ENCODE measurements at places on chromosomes 4 and X. TPM values are rescaled to one million over a fixed set of nuclear protein-coding genes. Genes with fewer than 3 reads are reported as not detected.

- no peak for DNase-seq
- H3K36me3 ChIP-seq, result no peaks in the 10 kb centered on the region
- no peak overlapping the region for H3K27ac ChIP-seq
- no peak overlapping the region for H3K4me3 ChIP-seq
- no peaks in the 10 kb centered on the region for H3K27me3 ChIP-seq
- H3K4me1 ChIP-seq, result 0 out of 2 replicates have a peak, but pooled peaks cover 6% of the 10 kb centered on the region
These were observed 3.3 kb downstream of the COL4A5 start for GRCh38 chrX:108442901-108443464.

GRCh38 chrX:110162867-110163266 lies 155.0 kb downstream of the AMMECR1 start:
- no peak for DNase-seq
- no peak overlapping the region for H3K4me3 ChIP-seq
- H3K27me3 ChIP-seq, result no peaks in the 10 kb centered on the region
- no peak overlapping the region for H3K27ac ChIP-seq
- no peaks in the 10 kb centered on the region for H3K36me3 ChIP-seq

DNA sequence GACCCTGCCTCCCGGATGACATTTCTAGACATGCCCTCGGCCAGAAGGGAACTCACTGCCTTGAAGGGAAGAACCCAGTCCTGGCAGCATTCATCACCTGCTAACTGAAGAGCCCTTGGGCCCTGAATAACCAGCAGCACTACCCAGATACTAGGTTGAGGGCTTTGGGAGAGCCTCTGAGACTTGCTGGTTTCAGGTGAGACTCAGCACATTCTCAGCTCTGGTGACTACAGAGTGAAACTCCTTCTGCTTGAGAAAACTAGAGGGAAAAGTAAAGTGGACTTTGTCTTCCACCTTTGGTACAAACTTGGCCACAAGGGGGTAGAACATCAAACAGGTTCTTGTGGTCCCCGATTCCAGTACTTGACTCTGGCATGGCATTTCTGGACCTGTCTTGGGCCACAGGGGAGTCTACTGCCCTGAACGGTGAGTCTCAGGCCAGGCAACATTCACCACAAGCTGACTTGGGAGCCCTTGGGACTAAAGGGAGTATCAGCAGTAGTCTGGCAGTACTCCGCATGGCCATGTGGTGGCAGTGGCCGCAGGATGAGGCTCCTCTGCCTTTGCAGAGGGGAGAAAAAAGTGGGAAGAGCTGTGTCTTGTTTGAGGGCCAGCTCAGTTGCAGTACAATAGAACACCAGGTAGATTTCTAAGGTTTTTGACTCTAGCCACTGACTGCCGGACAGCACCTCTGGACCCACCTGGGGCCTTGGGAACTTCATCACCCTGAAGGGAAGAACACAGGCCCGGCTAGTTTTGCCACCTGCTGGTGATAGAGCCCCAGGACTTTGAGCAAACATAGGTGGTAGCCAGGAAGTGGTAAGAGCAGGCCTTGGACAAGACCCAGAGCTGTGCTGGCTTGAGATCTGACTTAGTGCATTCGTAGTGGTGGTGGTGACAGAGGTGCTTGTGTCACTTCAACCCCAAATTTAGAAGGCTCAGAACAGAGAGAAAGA lies 414.8 kb downstream of the OPHN1 start:
- no peaks in the 10 kb centered on the region for H3K4me1 ChIP-seq
- no peak overlapping the region for H3K27ac ChIP-seq
- peak; percentile 56 for DNase-seq
- H3K36me3 ChIP-seq, result no peaks in the 10 kb centered on the region

DNA sequence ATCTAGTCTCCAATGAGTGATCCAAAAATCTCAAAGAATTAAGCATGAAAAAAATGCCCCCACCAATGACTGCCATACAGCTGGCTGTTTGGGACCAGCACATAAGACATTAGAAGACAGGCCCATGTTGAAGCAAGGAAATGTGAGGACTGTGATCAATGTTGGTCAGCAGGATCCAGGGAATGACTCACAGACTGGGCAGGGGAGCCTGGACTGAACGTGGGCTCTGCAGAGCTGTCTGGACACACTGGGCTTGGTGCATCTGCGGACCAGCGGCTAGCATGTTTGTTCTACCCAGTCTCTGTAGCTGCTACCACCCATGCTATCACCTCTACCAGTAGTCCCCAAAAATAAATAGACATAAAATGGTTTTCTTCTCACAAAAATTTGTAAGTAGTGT lies 108.6 kb downstream of the PALLD start:
- peak; percentile 81 for DNase-seq
- H3K36me3 ChIP-seq, result no peaks in the 10 kb centered on the region
- H3K4me1 ChIP-seq, result peaks cover 19% of the 10 kb centered on the region
- no peaks in the 10 kb centered on the region for H3K27me3 ChIP-seq
- H3K4me3 ChIP-seq, result no peak overlapping the region

The IBSP gene
- not detected for total RNA-seq

The RHOXF2 gene
- not detected for total RNA-seq

DNA sequence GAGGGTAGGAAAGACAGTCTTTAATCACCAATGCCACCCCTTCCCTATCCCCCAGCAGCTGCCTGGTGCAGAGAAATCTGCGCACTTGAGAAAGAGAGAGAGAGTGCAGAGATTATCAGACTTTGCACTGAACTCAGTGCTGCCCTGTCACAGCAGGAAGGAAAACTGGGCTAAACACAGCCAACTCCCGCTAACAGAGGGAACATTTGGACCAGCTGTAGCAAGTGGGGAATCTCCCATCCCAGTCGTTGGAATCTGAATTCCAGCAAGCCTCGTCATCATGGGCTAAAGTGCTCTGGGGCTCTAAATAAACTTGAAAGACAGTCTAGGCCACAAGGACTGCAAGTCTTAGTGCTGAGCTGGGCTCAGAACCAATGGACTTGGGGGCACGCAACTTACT lies 168.7 kb downstream of the DLG3 start:
- no peak overlapping the region for H3K27ac ChIP-seq
- no peak overlapping the region for H3K4me3 ChIP-seq
- no peaks in the 10 kb centered on the region for H3K4me1 ChIP-seq

GRCh38 chrX:15468036-15468435 lies 25.1 kb downstream of the PIR start:
- H3K4me1 ChIP-seq, result peaks cover 12% of the 10 kb centered on the region
- H3K27me3 ChIP-seq, result no peaks in the 10 kb centered on the region

DNA sequence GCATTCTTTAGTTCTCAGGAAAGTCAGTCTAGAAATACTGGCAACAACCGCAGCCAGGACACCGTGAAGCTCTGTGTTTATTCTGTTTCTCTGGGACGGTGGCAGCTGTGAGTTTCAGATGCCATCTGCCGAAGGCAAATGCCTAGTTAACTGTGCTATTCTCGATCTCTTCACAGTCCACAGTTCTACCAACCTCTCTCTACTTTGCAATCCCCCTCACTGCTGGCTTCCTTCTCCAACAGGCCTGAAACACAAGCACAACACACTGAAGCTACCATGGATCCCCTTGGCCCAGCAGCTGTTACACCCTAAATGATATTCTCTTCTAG lies 118.8 kb downstream of the ZNF827 start:
- no peaks in the 10 kb centered on the region for H3K27me3 ChIP-seq
- no peaks in the 10 kb centered on the region for H3K36me3 ChIP-seq
- H3K4me1 ChIP-seq, result peaks cover 42% of the 10 kb centered on the region
- H3K4me3 ChIP-seq, result no peak overlapping the region
- H3K27ac ChIP-seq, result no peak overlapping the region

DNA sequence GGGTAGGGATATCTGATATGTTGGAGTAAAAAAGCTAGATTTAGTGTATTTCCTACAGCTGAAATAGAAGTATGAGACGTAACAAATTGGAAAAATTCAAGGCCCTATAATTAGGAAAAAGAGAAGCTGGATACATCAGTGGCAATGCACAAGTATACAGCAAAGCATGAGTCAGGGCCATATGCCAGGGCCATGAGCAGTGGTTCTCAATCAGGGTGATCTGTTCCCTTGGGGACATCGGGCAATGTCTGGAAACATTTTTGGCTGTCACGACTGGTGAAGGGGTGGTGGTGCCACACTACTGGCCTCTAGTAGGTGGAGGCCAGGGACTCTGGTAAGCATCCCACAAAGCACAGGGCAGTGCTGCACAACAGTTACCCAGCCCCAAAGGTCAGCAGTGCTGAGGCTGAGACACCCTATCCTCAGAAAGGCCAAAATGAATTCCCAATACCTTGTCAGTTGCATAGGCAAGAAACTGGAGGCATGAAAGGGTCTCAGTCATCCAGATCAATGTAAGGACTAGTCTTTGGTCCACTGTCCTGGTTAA lies 36.8 kb upstream of the NAP1L5 start:
- no peaks in the 10 kb centered on the region for H3K27me3 ChIP-seq
- peaks cover 15% of the 10 kb centered on the region for H3K36me3 ChIP-seq
- DNase-seq, result peak; percentile 28
- no peak overlapping the region for H3K4me3 ChIP-seq
- H3K4me1 ChIP-seq, result peaks cover 6% of the 10 kb centered on the region

GRCh38 chr4:185567381-185568376 lies 32.4 kb upstream of the PDLIM3 start:
- H3K27ac ChIP-seq, result peak overlapping the region; percentile 75

DNA sequence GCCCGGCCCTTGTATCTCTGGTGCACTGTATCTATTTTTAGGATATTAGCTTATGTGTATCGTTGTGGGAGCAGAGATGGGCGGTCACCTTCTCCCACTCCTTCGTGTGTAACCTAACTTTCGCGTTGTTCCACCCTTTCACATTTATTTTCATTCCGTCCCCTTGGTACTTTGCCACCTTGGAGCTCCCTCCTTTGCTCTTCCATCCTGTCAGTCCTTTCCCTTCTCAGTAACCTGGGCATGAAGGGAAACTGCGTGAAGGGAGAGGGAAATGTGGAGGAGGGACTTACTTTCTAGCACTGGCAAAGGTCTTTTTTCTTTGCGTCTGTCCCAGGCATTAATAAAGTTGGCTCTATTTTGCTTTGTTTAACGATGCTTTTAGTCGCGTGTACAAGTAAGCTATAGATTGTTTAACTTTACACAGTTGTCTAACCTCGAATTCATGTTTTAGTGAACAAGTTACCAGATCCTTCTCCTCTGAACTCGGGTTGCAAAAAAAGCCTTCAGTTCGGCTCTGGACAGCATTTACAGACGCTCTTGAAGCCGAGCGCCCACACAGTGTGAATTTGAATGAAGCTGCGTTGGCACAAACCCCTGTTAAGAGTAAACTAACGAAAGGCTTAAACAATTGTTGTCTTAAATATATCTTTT lies 3.9 kb downstream of the PCDH10 start:
- peak; percentile 9 for DNase-seq
- no peak overlapping the region for H3K4me3 ChIP-seq
- H3K36me3 ChIP-seq, result no peaks in the 10 kb centered on the region

The FAM9B gene
- total RNA-seq, result not detected

The RPGR gene
- total RNA-seq, result 9.7 TPM

GRCh38 chrX:47501226-47502074 lies 18.4 kb upstream of the ZNF41 start:
- peaks cover 46% of the 10 kb centered on the region for H3K4me1 ChIP-seq
- H3K36me3 ChIP-seq, result no peaks in the 10 kb centered on the region
- H3K27ac ChIP-seq, result peak overlapping the region; percentile 86
- DNase-seq, result peak; percentile 77
- no peaks in the 10 kb centered on the region for H3K27me3 ChIP-seq
- H3K4me3 ChIP-seq, result peak overlapping the region; percentile 18

The REELD1 gene
- total RNA-seq, result not detected

DNA sequence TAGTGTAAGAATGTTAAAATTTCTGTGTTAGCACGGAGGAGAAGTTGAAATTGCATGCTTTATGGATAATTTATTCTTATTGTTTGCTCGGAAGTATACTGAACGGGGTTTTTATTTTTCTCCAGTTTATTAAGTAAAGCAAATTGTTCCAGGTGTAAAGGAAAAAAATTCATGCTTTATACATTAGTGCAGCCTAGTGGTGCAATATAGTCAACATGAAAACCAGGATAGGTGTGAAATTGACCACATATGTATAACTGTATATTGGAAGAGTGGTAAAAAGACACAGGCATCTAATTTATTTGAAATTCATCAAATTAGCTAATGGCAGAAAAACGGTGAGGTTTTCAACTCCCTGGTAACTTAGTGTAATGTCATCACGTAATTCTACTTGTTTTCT lies 959 bp downstream of the BRS3 start:
- H3K27ac ChIP-seq, result no peak overlapping the region
- H3K36me3 ChIP-seq, result no peaks in the 10 kb centered on the region
- no peak for DNase-seq
- H3K4me1 ChIP-seq, result no peaks in the 10 kb centered on the region

DNA sequence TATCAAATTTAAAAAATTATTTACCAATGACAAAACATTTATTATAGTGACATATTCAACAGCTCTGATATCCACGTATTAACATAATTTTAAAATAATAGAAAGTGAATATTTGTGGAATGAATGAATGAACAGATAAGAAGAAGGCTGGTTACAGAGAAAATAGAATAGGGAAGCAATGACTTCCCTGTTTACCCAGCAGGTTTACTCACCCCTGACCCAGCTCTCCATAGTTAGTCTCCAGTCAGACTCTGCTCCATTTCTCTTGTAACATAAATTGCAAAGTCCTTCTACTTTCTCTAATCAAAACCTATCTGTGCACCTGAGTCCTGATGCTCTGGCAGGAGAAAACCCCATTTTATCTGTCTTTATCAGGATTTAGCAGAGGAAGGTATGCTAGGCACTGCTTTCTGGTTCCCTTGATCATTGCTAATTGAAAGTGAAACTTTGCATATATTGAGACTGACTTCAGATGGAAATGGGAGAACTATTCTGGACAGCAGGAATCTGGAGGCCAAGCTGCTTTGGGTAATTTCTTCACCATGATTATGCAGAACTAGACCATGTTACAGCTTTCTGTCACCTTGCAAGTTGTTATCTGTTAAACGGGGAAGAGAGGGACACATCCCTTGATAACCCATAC lies 363.0 kb downstream of the FAT4 start:
- DNase-seq, result no peak
- H3K27ac ChIP-seq, result no peak overlapping the region
- H3K4me1 ChIP-seq, result no peaks in the 10 kb centered on the region
- H3K36me3 ChIP-seq, result no peaks in the 10 kb centered on the region

DNA sequence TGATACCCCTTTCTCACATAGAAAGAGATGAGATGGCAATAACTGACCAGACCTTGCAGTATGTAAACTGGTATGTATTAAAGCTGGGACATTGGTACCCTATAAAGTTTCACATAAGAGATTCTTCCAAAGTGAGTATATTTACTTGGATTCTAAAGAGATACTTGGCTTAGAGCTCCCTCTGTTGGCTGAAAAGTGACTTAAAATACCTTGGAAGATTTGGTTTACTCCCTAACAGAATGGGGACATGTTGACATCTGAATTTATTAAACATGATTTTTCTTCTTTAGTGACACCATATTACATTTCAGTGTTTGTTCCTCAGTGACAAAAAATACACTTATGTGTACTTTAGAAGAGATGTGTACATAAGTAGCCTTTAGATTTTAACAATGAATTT lies 47.9 kb upstream of the RGN start:
- H3K36me3 ChIP-seq, result no peaks in the 10 kb centered on the region
- DNase-seq, result peak; percentile 58
- no peaks in the 10 kb centered on the region for H3K27me3 ChIP-seq
- no peak overlapping the region for H3K27ac ChIP-seq
- H3K4me3 ChIP-seq, result no peak overlapping the region

DNA sequence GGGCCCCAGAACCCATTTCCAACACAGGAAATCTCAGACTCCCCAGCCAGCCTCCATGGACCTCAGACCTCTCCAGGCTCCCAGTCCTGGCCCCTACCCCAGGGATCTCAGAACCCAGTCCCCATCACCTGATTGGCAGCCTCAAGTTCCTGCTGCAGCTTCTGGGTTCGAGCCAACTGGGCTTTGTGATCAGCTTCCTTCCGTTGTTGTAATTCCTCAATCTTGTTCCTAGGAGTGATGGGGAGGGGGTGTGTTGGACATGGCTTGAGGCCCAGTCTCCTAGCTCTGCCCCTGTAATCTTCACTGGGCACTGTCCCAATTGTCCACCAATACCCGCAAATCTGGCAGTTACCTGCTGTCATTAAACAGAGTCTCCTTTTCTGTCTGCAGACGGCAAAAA lies 12.6 kb downstream of the GRIPAP1 start:
- H3K4me1 ChIP-seq, result no peaks in the 10 kb centered on the region
- H3K4me3 ChIP-seq, result no peak overlapping the region
- H3K27me3 ChIP-seq, result no peaks in the 10 kb centered on the region

The MAGEA2 gene
- total RNA-seq, result not detected
